ENCODE measurements at places on chromosomes 2 and 18.

DNA sequence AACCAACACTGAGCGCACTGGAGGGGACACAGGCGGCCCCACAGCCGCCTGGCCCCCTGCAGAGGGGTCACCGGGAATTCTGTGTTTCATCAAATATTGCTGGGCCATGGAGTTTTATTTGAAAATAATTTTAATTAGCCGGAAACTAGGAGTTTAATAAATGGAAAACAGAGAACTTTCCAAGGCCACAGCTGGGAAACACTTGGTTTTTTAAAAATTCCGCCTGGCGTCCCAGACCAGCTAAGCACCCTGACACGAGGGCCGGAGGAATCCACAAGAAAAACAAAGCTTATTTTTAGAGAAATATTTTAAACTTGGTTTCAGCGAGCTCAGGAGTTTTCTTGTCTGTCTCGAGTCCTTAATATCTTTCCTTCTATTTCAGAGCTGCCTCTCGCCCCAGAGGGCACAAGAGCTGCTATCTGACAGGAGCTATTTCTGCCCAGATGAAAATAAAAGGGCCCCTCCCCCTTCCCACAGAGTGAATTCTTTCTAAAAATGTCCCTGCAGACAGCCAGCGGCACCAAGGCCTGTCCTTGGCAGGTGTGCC, 8.2 kb downstream of the ZFP36L2 start:
- no peak for DNase-seq

GRCh38 chr2:176999301-176999700, 213.3 kb upstream of the HNRNPA3 start:
- no peak for DNase-seq

DNA sequence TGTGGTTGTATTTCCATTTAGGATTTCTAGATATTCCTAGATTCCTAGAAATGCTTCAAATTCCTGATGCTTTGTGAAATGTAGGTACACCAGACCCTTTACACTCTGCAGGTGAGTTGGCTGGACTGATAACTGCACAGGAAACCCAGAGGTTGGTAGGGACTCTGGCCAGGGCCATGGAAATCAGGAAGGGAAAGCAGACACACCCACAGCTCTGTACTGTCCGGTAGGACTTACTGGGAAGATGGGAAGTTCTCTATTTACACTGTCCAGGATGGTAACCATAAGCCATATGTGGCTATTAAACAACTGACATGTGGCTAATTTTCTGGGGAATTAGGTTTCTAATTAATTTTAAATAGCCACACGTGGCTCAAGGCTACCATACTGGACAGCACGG, 31.4 kb downstream of the NEMP2 start:
- DNase-seq, result no peak

DNA sequence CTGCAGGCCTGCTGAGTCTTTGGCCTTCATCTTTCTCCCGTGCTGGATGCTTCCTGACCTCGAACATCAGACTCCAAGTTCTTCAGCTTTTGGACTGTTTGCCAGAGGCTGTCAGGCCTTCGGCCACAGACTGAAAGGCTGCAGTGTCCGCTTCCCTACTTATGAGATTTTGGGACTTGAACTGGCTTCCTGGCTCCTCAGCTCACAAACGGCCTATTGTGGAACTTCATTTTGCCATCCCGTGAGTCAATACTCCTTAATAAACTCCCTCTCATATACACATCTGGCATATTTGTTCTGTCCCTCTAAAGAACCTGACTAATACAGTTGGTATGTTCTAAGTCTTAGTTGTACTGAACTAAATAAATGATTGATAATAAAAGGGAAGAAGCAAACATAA, 702.8 kb upstream of the LINC00305 start:
- no peak for DNase-seq

- no peak for DNase-seq
Observed at GRCh38 chr18:6044773-6045172, 149.5 kb upstream of the TMEM200C start.

- DNase-seq, result no peak
Observed at GRCh38 chr2:45953376-45954027, 302.0 kb downstream of the PRKCE start.

- no peak for DNase-seq
Observed at GRCh38 chr2:219205165-219205538, 1.4 kb upstream of the ZFAND2B start.

- DNase-seq, result peak; percentile 46
Observed at GRCh38 chr2:232927793-232928550, 57.9 kb downstream of the SNORC start.

DNA sequence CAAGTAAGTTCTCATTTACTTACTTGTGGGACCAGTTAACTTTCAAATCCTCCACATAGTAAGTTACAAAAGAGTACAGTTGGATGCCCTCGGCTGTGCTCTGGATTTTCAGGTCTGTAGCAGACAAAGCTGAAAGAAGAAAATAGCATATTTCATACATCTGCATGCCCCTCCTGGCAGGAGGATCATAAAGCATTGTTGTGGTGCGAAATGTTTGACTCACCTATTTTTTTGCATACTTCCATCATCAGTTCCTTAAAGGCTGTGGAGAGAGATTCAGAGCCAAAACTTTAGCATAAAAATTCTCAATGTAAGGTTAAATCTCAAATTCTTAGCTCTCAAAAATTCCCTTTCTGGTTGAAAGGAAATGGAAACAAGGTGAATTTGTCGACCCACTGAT, 70.8 kb upstream of the LPIN2 start:
- DNase-seq, result no peak

- DNase-seq, result no peak
Observed at GRCh38 chr2:232260075-232260474, 118.5 kb upstream of the ALPP start.

DNA sequence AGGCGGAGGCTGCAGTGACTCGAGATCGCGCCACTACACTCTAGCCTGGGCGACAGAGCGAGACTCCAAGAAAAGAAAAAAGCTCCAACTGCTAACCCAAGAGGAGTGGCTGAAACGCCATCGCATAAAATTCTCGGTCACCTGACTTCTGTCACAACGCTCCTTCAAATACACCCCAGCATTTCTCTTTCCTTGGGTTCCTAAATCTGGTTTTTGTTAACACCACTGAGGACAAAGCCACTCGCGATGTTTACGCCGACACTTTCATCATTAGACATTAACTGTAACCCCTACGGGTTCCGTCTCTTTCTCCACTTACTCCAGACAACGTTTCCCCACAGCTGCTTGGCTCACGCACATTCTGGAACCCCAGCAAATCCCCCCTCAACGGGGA, 679 bp downstream of the CLK1 start:
- peak; percentile 36 for DNase-seq

- no peak for DNase-seq
Observed at GRCh38 chr18:22559414-22560274, 141.9 kb upstream of the CTAGE1 start.

GRCh38 chr18:58536534-58537271, 92.2 kb downstream of the ALPK2 start:
- no peak for DNase-seq

- no peak for DNase-seq
Observed at GRCh38 chr2:212914392-212914791, 237.0 kb downstream of the IKZF2 start.

GRCh38 chr2:236545814-236546480, 23.7 kb upstream of the ACKR3 start:
- no peak for DNase-seq

- no peak for DNase-seq
Observed at GRCh38 chr2:181911830-181912229, 20.3 kb downstream of the ITPRID2 start.

GRCh38 chr18:63233334-63233733, 86.2 kb downstream of the BCL2 start:
- no peak for DNase-seq

GRCh38 chr2:69565431-69565839, 78.1 kb downstream of the AAK1 start:
- peak; percentile 23 for DNase-seq

- no peak for DNase-seq
Observed at GRCh38 chr18:51188024-51188701, 9.3 kb downstream of the MEX3C start.

DNA sequence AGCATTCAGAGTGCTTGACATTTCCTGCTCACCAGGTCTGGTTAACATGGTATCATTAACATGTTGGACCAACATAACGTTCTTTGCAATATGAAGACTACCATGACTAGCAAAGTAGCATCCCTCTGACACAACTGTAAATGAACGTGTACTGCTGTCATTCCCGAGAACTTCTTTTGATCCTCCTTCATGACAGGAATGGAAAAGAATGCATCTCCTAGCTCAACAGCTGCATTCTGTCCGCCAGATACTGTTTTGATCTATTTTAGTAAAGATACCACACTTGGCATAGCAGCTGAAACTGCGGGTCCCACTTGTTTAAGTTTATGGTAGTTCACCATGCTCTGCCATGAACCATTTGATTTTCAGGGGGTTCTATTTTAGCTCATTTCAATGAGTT, 144.2 kb upstream of the PARD3B start:
- no peak for DNase-seq

DNA sequence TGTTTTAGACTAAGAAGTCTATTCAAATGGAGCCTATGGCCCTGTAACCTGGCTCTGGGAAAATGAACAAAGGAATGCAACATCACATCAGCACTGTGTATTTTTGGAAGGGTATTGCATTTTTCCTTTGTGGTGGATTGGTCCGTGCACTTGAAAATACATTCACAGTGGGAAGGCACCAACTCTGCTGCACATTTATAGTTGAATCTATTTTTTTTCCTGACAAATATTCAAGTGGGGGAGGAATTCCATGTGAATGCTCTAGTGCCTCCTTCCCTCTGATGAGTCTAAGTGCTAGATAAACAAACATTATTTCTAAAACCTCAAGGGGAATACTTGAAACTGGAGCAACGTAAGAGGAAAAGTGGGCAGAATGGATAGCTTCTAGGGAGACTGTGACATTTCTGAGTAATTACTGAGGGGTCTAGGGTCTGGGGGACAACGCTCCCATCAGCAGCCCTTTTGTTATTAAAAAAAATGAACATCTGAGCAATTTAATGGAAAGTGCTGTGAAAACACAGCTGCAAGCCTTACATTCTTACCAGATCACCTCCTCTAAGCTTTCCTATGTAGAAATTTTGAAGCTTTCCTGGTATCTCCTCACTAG, 208.2 kb downstream of the SLC8A1 start:
- DNase-seq, result peak; percentile 67

DNA sequence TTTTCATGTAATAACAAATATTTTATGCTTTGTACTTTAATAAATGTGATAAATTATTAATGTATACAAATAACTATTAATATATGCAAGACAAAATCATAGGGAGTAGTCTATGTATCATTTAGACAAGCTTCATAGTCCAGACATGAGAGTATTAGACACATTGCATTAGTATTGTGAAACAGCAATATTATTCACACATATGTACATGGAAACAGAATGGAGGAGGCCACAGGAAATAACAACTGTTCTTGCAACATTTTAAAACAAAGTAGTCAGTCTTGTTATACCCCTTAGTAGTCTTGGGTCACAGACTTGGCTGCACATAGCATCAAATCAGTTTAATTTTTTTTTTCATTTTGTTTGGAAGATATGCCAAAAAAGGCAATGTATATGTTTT, 15.8 kb downstream of the DSC1 start:
- no peak for DNase-seq

GRCh38 chr18:45666520-45666919, 51.2 kb downstream of the SLC14A2 start:
- DNase-seq, result no peak

- DNase-seq, result no peak
Observed at GRCh38 chr2:233363744-233364235, 9.5 kb downstream of the DGKD start.

DNA sequence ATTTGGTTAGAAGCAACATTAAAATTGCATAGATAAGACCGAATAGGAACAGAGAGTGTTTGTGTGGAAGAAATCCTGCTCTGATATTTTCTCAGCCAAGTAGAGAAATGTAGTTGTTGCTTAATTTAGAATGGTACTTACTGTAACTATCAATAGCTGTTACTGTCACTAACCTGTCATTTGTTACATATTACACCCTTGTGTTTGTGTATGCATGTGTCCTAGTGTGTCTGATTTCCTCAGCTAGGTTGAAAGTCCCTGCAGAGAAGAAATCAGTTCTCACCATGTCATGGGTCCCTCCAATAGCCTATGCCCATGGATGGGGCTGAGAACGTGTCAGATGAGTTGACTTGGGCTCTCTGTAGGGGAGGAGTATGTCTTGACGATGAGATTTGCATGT, 94.4 kb downstream of the SPTBN1 start:
- DNase-seq, result no peak

DNA sequence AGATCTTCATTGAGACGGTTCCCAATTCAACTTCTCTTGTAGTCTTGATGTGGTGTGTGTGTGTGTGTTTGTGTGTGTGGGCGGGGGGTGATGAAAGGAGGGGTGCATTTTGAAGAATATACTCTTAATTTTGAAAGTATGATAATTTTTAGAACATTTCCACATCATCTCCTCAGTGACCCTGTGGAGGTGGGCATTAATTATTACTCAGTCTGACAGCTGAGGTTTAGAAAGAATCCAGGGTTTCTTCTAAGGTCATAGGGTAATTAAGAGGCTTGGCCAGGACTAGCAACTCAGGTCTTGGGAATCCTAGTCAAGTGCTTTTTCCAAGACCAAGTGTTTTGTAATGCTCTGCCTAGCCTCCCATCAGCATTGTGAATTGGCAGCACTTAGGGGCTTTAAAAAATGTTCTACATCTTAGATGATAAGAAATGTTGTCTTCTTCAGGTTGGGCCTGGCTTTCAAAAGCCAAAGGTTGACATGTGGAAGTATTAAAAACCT, 100.5 kb downstream of the SPTBN1 start:
- DNase-seq, result no peak

DNA sequence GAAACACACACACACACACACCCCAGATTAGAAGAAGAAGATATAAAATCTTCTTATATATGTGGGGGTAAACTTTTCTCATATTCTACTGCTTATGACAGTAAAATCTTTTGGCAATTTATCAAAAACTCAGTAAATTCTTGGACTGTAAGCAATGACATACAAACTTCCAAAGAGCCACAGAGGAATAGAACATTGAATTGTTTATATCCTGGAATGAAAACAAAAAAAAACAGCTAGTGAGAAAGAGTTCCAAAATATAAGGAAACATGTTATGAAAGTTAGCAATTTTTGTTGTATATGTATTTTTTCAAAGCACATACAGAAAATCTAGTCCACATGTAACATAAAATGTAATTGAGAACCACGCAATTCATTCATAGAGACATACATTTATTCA, 764.9 kb downstream of the DSC3 start:
- no peak for DNase-seq

- DNase-seq, result no peak
Observed at GRCh38 chr2:42815726-42816125, 23.3 kb upstream of the HAAO start.

DNA sequence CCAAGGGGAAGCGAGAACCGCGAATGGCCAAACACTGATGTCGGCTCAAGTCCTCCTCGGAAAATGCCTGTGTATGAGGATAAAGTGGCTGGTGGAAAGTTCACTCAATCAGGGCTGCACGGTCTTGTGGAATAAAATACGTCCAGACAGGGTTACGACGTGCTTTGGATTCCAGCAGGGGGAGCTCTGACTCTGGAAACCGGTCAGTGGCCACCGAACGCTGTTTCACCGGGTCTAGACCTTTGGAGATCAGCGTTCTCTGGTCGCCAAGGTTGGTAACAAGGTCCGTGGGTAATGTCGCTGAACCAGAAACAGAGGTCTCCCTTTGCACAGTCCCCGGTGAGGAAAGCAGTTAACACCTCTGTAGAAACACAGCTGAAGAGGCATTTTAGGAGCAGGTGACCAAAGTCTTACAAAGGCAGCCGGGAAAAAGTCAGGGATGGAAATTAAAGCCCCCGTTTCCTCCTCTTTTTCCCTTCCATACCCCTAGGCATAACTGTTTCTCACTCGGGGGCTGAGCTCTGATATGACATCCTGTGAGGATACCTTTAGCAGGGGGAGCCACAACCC, 47.8 kb downstream of the CDCA7 start:
- DNase-seq, result peak; percentile 86
